ENCODE measurements at places on chromosomes 1 and 21. TPM values are rescaled to one million over a fixed set of nuclear protein-coding genes. Genes with fewer than 3 reads are reported as not detected.

GRCh38 chr1:11813021-11813420 lies 7.0 kb downstream of the CLCN6 start:
- DNase-seq = no peak

- no peak for DNase-seq
These were observed 7.6 kb downstream of the DR1 start for GRCh38 chr1:93353286-93353685.

GRCh38 chr1:113199760-113200455 lies 126.9 kb downstream of the LRIG2 start:
- DNase-seq = no peak

DNA sequence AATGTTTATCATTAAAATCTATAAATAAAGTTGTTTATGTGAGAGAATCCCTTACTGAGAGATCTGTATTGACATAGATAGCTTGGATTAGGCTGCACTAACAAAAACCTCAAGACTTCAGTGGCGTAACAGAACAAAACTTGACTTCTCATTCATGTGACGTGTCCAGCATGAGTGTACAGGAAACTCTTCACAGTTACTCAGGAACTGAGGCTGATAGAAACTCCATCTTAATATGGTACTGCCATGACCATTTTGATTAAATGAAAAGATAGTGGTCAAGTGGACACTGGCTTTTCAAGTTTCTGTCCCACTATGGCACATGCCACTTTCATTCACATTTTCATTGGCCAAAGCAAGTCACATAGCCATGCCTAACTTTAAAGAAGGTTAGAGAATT lies 3.7 kb downstream of the ST3GAL3 start:
- no peak for DNase-seq

DNA sequence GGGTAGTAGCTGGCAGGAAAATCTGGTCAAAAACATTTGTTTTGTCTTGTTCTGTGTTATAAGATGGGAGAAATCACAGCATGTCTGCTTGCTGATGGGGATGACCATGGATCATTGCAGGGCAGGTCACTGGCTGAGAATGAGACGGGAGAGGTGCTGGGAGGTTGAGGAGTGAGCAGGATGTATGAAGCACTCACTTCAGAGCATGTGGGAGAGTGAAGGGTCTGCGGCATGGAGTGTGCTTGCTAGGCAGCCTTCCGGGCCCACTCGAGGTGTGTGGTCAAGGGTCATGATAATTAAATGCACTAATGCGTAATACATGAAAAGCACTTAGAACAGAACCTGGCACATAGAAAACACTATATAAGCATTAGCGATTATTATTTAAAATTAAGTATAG lies 42.0 kb upstream of the SPOCD1 start:
- no peak for DNase-seq

GRCh38 chr1:155250633-155251449 lies 4.4 kb downstream of the ENTREP3 start:
- peak; percentile 98 for DNase-seq

DNA sequence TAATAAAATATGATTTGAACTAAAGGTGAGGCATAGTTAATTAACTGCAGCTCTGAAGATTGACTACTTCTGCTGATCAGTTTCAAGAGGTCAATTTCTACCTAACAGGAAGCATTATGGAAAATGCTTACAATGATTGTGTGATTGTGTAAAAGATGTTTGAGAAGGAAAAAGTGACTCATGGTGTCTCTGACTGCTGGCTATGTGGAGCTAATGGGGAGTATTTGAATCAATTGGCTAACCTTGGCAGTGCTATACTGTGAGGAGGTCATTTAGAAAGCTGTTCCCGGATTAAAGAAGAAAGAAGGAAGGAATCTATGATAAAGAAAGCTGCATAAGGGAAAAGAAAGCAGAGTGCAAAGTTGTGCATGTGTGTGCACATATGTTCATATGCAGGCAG lies 376.5 kb downstream of the ADGRL2 start:
- DNase-seq = no peak

DNA sequence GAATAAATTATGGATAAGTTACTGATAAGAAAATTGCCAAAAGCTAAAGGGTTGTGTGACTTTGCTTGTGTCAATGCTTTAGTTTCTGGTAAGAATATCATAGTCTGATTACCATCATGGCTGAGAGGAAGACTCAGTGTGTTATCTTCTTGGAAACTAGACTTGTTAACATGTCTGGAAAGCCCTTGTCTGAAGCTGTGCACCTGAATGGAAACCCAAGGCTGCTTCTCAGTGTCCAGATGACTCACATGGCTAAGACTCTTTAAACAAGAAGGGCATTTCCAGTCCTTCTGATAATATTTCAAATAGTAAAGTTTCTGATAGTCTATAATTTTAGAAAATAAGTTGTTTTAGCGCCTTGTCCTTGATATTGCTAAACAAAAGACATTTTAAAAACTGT lies 1092.7 kb downstream of the PLA2G4A start:
- DNase-seq = no peak

DNA sequence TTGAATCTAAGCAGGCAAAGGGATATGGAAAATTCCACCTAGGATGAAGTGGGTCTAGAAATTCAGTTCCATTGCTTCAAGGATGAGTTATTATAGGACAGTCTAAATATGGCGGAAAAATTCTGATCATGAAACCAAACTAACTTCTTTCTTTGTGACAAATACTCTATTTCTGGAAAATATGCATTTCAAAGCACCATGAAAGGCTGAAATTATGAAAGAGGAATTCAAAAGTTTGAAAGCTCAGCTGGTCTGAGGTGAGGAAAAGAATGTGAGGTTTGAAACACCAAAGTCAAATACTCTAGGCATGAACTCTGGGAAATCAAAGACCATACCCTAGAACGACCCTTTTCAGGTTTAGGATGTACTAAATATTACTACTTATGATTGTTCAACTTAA lies 36.4 kb upstream of the COL11A1 start:
- no peak for DNase-seq

DNA sequence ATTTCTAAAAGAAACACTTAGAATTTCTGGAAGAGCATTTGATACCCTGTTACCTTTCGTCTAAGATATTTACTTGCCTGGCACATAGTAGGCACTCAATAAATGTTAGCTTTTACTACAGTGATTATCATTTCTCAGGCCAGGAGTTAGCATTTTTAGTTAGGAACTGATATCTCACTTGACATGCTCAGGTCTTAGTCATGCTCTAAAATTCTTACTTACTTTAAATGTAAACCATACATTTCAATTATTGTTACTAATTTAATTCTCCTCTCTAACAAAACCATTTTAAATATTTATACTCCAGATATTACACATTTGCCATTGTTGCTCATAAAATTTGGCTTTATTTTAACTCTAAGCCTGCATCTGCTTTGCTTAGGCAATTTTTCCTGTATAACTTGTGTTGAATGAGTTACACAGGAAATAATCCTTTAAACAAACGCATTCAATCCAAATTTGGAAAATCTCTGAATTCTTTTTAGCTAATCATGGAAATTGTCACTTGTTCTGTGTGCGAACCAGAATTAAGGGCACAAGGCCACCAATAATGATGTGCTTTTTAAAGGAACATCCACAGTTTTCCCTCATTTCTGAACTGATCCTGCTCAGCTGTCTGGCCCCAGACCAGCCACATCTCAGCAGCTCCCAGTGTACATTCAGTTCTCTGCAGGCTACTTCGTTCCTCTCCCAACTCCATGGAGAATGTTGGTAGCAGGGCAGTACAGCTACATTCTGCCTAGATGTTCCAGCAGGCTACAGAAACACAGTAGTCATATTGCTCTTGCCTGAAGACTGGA lies 15.6 kb downstream of the NIBAN1 start:
- DNase-seq = no peak

The NFASC gene
- 27.3 TPM for total RNA-seq

The SCP2 gene
- total RNA-seq = 57.5 TPM

The CCDC181 gene
- 7.3 TPM for total RNA-seq

The F13B gene
- total RNA-seq = not detected

The GJA4 gene
- total RNA-seq = 3.3 TPM

Measured in frontal cortex (tissue), 4 donors.